ENCODE measurements at places on chromosomes 5 and 9. TPM values are rescaled to one million over a fixed set of nuclear protein-coding genes. Genes with fewer than 3 reads are reported as not detected.

DNA sequence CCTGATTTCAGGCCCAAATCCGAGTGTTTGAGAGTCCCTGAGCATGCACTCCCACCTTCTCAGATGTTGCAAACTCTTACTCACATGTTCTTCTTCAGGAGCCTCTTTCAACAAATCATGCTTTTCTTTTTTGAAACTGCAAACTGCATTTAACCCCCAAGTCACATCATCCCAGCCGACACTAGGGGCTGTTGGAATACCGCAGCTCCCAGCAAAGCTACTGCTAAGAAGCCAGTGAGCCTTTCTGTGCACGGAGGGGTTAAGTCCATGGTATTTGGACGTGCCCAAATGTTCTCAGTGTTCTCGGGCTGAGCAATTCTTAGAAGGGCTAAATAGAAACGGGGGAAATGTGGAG, 282.9 kb downstream of the NFIB start:
- DNase-seq: no peak

FOXD4L3 gene
- 0.29 TPM for total RNA-seq

DNA sequence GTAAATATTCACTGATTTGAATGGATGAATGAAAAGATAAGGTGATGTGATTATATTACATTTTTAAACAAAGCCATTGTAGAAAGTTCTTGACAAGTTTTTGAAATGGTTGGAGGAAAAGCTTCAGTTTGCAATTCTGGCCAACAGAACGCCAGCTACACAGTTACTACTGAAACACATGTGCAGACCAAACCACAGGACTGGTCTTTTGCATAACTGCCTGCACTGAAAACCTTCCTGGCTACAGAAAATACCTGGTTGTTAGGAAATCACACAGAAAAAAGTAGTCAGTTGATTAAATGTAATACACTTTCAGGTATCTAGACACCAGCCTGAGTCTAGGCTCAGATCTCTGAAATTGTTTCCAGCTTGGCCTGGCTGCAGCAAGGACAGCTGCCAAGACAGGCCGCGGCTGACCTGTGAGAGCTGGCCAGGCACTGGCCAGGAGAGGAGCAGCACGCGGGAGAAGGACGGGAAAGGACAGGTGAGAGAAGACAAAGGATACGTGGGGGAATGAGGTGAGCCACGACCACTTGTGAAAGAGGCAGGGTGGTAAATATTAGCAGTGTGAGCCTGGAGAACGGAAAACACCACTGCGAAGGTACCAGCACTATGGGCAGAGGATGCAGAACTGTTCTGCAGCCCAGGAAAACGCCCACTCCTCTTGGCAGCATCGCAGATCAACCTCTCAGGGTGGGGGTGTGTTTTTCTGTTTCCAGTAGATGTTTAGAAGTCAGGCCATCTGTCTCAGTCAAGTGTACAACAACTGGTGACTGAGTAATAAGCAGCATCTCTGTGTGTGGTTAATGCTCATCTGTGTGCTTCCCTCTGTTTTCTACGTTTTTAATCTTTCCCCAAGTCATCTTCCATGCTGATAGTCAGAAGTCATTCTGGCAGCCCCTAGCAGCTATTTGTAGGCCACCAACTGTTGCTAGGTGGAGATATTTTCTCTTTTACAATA, 137.4 kb downstream of the SCAMP1 start:
- DNase-seq: no peak

- DNase-seq: no peak
Observed at GRCh38 chr5:119275601-119276173, 80.1 kb upstream of the TNFAIP8 start.

PHAX gene
- 53.6 TPM for total RNA-seq

DNA sequence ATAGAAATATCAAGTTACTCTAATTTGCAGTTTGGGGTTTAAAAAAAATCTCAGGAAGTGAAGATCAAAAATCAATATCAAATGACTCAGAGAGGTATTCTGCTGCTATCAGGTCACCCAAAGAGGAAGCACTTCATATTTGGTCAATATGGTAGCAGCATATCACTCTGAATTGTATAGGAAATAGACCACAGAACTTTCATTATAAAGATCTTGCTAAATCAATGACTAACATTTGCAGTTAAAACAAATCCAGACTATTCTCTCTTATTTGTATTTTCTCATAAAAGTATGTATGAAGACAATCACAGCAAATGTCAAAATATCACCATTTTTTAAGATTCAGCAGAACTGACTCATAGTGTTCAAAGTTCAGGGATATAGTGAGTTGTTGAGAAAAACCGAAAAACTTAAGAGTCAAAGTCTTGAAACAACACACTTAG, 105.8 kb upstream of the PCSK1 start:
- no peak for DNase-seq

SVEP1 gene
- not detected for total RNA-seq

PCSK1 gene
- total RNA-seq: not detected

- DNase-seq: no peak
Observed at GRCh38 chr9:25261445-25261844, 416.8 kb downstream of the TUSC1 start.

PDE8B gene
- total RNA-seq: 0.52 TPM

KIF24 gene
- total RNA-seq: 0.19 TPM

DNA sequence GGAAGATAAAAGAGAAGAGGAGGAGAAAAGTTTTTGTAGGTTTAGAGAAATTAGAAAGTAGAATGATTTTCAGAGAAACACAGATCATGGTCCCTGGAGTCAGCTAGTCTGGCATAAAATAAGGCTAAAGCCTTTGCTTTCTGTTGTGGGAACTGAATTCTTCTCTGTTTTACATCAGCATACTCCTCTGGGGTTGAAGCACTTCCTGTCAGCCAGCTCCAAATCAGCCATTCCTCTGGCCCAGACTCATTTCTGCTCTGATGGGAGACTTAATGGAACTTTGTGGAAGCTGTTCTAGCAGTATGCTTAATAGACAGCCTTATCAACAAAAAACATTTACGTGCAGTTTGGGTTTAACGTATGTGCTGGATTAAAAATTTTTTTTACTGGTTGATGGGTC, 143.2 kb downstream of the HMHB1 start:
- DNase-seq: no peak

CMYA5 gene
- 0.31 TPM for total RNA-seq

DNA sequence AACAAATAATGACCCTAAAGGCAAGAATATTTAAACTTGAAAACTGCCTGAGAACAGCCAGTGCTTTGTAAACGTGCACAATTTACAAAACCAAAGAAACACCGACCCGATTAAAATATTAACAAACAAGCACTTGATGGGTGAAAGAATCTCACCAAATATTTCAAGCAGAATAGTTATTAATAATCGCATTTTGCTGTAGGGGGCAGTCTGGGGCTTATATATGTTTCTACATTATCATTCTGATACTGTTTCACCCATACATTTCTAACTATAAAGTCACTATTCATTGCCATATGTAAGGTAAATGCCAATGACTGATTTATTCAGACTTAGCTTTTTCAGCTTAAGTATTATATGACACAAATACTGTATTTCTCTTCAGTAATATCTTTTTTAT, 37.7 kb downstream of the UBAP2 start:
- peak; percentile 12 for DNase-seq

- DNase-seq: peak; percentile 35
Observed at GRCh38 chr9:93826209-93826608, 128.9 kb downstream of the BARX1 start.

DNA sequence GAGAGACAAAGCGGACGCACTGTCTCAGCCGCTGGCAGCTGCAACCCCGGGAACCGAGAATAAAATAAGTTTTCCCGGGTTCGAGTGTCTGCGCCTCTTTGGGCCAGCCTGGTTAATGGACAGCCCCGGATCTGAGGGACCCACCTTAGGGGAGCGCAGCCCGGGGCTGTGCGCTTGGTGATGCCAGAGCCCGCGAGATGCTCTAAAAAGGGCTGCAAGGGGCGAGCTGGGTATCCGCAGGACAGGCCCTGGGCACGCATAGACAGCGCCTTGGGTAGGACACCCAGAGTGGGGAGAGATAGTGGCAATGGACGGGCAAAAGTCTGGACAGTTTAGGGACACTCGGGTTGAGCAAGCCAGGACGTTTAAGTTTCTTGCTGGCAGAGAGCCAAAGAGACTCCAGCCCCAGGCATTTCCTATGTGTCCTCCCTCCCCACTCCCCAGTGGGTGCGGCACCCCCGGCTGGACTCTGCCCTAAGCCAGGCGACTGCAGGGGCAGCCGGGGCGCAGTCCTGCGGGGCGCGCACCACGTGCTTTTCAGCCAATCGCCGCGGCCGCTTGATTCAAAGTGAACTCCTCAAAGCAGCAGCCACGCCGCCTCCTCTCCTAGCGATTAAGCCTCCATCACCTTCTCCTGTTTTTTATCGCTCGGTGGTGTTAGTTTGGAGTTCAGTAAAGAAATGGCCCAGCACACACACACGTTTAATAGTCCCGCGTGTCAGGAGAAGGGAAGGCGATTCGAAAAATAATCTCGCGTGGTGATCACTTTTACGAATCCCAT, 616 bp upstream of the ENC1 start:
- DNase-seq: peak; percentile 11

UBQLN1 gene
- 122 TPM for total RNA-seq

- peak; percentile 96 for DNase-seq
Observed at GRCh38 chr9:37464426-37465248, 613 bp downstream of the ZBTB5 start.

GRM6 gene
- total RNA-seq: not detected

SUSD1 gene
- 2.5 TPM for total RNA-seq

DNA sequence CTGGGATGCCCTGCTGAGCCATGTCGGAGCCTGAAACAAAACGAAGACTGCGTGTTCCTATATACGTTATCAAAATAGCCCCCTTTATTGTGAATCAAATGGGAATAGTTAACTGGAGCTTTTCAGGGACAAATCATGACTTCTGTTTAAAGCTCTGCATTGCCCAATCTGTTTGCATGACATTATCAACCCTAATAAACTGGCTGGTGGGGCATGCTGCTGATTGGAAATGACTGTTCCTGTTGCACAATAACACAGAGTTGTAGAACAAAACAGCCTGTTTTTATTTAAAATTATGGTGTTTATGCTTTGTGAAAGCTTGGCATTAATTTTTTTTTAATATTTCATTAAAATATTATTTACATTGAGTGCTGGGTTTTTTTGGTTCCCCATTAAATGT, 215.5 kb downstream of the TMEM167A start:
- no peak for DNase-seq

DNA sequence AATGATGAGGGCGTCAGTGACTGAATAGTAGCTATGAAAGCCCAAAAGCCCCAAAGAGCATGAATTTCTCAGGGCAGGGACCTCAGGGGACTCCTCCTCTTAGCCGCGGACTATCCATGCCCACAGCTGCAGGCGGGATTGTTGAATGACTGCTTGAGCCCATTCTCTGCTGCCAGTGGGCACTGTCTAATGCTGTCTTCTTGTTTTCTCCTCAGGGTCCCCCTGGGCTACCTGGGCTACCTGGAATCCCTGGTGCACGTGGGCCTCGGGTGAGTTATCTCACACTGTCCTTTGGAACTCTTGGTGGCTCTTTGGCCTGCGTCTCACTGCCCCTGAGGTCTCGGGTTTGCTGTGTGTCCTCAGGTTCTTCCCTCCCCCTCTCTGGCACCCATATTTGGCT, 22.7 kb downstream of the COL27A1 start:
- DNase-seq: no peak

- DNase-seq: peak; percentile 85
Observed at GRCh38 chr5:82356808-82357671, 78.9 kb upstream of the RPS23 start.

DNA sequence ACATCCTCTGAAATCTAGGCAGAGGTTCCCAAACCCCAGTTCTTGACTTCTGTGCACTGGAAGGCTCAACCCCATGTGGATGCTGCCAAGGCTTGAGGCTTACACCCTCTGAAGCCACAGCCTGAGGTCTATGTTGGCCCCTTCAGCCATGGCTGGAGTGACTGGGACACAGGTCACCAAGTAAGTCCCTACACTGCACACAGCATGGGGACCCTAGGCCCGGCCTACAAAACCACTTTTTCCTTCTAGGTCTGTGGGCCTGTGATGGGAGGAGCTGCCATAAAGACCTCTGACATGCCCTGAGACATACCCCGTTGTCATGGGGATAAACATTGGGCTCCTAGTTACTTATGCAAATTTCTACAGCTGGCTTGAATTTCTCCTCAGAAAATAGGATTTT, 418.8 kb upstream of the CCNH start:
- no peak for DNase-seq

DNA sequence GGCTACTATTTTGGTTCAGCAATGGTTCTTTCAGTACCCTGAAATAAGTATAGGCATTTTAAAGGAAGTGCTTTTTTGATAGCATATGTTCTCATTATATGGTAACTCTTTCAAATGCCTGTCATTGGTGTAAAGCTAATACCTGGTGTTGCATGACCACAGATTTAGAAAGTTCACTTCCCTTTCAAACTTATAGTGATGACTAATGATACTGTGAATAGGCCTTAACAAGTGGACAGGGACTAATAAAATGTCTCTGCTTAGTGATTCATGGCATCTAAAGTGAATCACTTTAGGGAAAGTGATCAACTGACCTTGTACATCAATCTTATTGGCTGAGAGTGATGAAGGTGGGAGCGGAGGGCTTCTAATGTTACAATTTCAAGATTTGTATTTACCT, 21.6 kb downstream of the MRPL22 start:
- DNase-seq: no peak

GRCh38 chr9:32424616-32425015, 40.2 kb downstream of the ACO1 start:
- DNase-seq: no peak

DNA sequence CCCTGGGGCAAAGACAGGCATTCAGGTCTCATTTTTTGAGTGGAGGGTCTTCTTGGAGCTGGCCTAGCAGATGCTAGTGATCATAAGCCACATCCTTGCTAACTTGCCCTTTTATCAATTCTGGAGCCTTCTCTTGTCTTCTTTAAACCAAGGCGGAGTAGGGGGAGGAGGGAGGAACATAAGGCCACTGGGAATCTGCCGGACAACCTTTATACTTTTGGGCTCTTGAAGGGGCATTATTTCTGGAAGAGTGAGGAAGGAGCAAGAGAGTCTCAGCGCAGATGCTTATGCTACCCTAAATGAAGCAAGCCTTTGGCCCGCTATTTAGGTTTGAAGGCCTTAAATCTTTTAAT, 2.0 kb downstream of the TMEFF1 start:
- DNase-seq: no peak

- DNase-seq: no peak
Observed at GRCh38 chr9:95460518-95461164, 56.1 kb downstream of the PTCH1 start.

GRCh38 chr5:148020257-148020988, 43.4 kb upstream of the SPINK5 start:
- no peak for DNase-seq

DNA sequence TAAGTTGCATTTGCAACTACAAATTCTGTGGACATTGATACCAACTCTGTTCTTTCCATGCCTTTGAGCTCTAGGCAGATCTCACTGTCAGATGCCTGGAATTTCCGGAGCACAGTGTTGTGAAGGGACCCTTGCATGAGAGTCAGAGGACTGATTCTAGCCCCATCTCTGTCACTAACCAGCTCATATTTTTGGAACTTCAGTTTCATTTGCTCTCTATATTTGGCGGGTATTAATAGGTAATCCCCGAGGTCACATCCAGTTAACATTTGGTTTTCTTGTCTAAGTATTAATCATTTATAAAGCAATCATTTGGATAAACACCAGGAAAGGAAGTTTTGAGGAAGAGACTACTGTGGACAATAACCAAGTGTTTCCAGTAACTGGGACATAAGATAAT, 115.7 kb downstream of the MAN2A1 start:
- DNase-seq: no peak

CCDC180 gene
- total RNA-seq: 12.5 TPM

All from naive thymus-derived CD8-positive, alpha-beta T cell (primary cell).